ENCODE measurements at places on chromosomes 3 and 15.

GRCh38 chr3:17645074-17645698, 97.2 kb downstream of the TBC1D5 start:
- DNase-seq: peak; percentile 35

DNA sequence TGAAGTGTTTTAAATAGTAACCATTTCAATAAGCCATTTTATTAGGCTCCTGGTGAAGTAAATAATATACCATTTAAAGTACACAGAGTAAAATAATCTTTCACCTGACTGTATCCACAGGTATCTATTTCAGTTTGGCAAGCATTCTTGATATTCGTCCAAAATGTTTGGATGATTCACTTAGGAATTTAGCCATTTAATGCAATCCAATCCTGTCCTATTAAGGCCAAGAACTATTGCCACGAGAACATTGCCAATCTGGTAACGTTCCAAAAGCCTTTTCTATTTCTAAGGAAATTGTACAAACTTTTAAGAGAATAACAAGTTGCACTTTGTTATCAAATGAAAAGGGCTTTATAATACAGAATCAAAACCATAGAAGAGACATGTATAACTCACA, 209.8 kb upstream of the THRB start:
- no peak for DNase-seq

GRCh38 chr3:116808725-116809124, 99.1 kb downstream of the TUSC7 start:
- no peak for DNase-seq

- no peak for DNase-seq
Observed at GRCh38 chr3:195807681-195808121, 4.0 kb downstream of the MUC4 start.

GRCh38 chr3:14224895-14225294, 46.3 kb downstream of the LSM3 start:
- peak; percentile 66 for DNase-seq

DNA sequence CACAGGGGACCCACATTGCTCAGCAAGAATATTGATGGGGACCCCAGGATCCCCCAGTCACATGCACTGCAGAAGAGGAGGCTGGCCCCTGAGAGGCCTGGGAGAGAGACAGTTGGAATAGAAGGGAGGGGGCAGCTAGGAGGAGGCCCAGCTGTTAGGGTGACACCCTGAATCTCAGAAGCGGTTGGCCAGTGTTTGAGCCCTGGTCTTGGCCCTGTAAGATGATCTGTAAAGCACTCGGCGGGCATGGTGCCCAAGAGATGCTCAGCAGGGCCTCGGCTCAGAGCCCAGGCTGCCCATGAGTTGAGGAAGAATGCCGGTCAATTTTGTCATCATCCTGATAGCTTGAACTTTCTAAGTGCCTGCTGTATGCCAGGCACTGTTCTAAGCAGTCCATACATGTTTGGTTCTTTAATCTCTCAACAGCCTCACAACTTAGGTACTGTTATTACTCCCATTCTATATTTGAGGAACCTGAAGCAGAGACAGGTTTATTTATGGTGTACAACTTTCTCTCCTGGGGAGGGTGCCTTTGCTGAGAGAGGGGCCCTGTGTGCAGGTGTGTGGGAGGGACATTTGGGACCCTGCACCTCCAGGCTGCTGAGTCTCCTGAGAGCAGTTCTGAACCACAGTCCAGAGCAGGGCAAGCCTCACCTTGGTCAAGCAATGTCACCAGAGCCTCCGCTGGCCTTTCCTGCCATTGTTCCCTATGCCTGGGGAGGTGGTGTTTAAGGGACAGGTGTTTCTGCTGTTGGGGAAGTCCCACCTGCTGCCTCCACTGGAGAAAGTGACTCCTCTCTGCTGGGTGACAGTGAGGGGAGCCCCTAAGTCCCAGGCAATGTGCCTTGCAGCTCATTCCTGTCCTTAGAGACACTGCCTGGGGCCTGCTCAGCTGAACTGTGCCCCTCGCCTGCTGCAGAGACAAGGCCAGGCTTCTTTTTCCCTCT, 26.0 kb downstream of the SLC6A6 start:
- DNase-seq: no peak

DNA sequence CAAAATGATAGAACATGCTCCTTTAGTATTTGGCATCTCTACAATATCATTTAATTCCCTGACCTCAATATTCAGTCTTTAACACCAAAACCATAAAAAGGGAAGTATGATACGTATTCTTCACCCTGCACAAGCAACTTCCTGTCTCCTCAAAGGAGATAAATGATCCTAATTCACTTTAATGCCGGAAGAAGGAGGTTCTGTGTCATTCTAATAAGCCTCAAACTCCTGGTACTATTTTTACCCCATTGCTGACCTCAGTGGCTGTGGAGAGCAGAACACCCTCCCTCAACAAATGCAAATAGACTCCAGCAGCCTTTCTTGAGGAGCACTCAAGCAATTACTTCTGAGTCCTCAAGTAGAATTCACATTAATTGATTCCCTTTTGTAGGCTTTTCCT, 173.3 kb downstream of the TMEM108 start:
- peak; percentile 21 for DNase-seq

DNA sequence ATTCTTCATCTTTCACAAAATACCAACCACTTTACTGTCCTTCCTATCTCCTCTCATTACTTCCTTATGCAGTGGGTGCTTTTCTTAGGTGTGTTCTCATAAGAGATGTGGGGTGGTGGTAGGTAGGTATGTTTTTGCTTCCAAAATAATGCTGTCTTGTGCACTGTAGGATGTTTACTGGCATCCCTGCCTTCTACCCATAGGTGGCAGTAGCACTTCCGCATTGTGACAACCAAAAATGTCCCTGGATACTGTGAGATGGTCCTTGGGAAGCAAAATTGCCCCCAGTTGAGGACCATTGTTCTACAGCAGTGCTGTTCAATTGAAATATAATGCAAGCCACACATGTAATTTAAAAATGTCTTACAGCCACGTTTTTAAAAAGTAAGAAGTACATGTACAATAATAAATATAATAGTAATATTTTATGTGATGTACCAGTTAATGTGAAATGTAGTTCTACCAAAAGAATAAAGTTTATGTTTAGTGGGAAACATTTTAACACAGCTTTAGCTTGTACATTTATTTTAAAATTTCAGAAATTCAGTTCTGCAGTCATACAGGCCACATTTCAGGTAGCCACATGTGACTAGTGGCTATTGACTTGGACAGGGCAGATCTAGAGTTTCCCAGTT, 75.2 kb downstream of the NEO1 start:
- no peak for DNase-seq

DNA sequence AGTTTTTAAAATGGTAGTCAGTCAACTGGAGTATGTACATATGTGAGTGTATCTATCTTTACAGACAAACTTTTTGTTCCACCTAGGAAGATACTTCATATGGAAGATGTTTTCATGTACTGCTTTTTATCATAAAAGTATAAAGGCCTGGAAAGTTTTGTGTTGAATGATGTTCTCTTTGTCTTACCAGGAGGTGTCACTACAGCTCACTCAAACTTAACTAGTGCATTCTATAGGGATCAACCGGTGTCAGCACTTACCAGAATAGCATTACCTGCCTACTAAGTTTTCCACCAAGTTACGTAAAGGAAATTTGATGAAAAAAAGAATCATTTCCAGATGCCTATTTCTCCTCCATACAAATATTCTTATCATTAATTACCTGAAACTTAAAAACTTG, 522.6 kb upstream of the SEMA6D start:
- DNase-seq: peak; percentile 26

DNA sequence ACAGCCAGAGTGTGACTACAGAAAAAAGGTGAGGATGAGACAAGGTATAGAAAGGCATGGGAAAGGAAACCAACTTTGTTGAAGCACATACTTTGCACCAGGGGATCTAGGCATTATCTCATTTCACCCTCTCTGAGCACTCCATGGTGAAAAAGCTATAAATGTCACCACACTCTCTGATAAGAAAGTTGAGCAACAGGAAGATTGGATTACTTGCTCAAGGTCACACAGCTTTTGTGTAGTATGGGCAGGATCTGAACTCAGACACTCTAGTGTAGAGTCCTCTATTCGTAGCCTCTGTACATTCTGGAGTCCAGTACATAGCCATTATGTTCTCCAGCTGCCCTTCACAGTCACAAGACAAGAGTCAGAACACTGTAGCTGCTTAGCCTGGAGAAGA, 163.4 kb upstream of the SEMA6D start:
- DNase-seq: no peak

GRCh38 chr15:31077941-31078340, 23.6 kb downstream of the TRPM1 start:
- no peak for DNase-seq

DNA sequence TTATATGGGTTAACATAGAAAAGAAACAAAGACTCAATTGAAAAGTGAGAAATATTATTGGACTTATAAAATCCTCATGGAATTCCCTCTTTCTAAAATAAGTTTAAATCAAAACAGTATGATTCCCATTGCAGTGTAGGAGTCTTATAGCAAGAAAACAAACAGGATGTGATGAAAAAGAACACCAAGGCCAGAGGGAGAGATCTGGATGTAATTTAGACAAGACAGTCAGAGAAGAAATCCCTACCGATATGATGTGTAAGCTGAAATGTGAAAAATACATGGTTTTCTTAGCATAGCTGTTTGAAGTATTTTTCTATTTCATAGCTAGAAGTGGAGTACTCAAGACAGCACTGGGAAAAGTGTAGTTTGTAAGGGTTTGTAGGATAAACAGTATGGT, 521.5 kb downstream of the RSL24D1 start:
- DNase-seq: no peak

- DNase-seq: no peak
Observed at GRCh38 chr3:170585937-170586310, at the start of gene SLC7A14. SLC7A14 (minus strand) TSS chr3:170586075; CDS start chr3:170526936, 59,139 bp downstream.

DNA sequence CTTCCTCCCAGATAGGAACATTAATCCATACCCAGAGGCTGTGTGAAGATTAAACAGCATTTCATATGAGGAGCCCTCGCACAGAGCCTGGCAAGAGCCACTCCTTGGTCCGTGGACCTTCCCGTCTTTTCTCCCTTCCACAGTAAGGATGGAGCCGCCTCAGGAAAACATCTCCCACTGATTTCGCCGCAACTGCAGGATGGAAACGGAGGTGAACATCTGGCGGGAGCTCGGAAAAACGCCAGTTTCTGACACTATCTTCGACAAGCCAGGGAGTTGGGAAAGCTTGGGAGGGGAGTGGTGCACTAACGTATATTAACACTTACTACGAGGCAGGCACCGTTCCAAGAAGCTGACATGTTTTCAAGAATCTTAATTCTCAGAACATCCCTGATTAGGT, 157.9 kb downstream of the XXYLT1 start:
- no peak for DNase-seq

DNA sequence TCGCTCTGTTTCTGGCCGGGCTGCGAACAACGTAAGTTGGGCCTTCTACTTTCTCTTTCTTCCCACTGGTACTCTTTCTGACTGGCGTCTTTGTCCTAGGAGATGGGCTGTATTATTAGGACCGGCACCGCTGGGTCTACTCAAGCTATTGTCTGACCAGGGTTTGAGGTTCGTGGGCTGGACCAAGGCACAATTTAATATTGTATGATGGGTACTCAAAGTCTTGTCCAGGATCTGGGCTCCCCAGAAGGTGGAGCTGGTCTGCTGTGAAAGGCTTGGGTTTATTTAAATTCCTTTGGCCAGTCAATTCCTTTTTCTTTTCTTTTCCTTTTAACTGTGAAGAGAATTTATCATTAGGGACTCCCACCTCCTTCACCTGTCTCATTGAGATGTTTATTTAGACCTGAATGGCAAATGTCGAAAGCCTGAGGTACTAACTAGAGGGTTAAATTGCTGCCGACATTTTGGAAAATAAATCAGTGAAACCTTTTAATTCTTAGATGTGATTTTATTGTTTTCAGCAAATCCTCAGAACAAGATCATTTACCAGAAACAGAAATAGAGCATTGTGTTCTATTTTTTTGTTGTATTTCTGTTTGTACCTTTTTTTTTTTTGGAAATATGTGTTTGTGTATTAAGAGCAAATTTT, 410 bp downstream of the LRRC49 start:
- no peak for DNase-seq

DNA sequence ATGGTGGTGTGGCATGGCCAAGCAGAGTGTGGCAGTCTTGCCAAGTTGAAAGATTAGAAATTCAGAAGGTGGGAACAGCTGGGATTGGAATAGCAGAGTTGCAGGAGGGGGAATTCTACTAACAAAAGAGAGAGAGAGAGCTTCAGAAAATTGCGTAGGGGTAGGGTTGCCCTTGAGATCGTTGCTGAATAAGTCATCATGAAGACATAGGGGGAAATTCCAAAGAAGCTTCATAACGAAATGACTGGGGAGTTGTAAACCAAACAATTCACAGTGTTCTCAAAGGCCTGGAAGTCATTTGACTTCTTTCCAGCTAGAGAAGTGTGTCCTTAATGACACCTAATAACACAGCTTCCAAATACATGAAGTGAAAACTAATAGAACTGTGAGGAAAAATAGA, 26.3 kb upstream of the TIPARP start:
- no peak for DNase-seq

GRCh38 chr15:68506071-68506470, 72.7 kb upstream of the CORO2B start:
- DNase-seq: no peak

DNA sequence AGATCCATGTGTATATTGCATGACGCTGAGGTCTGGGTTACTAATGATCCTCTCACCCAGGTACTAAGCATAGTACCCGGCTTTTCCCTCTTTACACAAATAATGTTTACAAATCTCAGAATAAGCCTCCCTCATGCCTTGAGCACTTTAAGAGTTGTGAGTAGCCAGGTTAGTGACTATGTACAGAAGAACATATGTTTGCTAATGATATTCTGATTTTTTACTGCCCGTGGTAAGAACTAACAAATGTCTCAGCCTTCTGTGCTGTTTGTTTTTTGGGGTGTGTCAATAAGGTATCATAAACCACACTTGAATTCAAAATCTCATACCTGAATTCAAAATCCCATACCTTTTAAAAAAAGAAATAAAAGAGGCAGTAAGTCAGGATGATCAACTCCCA, 59.5 kb downstream of the ABCC5 start:
- DNase-seq: no peak

- no peak for DNase-seq
Observed at GRCh38 chr15:41284427-41285177, 47.8 kb downstream of the OIP5 start.

DNA sequence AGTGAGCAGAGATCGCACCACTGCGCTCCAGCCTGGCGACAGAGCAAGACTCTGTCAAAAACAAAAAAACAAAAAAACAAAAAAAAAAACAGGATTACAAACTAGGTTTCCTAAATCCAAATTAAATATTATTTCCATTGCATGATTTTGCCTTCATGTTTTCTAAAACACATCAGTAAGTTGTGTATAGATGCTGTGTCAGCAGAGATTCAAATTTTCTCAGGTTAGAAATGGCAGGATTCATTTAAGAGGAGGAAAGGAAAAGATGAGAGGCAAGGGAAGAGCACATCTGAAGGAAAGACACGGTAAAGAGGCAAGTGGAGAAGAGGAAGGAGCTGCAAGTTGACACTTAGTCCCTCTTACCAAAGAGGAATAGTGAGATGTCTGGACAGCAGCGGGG, 51.8 kb upstream of the PPARG start:
- no peak for DNase-seq

Measured in Jurkat, Clone E6-1 (cell line).